ENCODE measurements at places on chromosomes 4 and X.
A peak's percentile ranks its signal among the peaks of the same experiment; 100 is the strongest.

DNA sequence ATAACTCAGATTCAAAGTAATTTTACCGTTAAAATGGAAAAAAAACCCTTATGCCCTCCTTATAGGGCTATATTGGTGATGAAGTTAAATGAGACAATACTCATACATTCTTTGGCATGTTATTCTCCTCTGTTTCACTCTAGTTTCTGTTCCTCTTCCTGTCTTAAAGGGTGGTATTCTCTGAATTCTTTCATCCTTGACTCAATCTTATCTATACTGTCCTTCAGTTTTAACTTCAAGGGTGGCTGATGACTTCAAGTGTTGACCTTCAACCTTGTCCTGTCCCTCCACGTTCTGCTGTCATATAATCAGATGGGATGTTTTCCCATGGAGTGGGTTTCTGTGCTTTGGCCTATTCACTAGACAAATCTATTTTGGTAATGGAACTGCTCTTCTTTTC, 44.0 kb downstream of the ZNF518B start:
- DNase-seq, result no peak

- DNase-seq, result no peak
These were observed 54.1 kb upstream of the PRPS1 start for GRCh38 chrX:107574054-107574683.

GRCh38 chr4:108094923-108095482, 73.7 kb downstream of the LEF1 start:
- no peak for DNase-seq

DNA sequence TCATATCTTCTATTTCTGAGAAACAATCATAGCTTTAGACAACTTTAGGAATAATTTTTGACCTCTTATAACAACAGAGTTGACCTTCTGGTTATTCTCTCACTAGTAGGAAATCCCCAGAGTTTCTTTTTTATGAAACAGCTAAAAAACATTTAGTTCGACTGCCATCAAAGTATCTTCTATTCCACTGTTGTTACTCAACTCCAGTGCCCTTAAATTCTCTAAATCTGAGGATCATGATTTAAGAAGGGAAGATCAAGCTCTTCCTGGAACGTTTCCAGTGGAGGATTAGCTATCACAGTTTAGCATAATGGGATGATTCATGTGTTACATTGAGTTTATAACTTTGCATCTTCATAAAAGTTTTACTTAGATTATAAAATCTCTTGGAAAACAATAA, 134.9 kb upstream of the VEGFC start:
- no peak for DNase-seq

DNA sequence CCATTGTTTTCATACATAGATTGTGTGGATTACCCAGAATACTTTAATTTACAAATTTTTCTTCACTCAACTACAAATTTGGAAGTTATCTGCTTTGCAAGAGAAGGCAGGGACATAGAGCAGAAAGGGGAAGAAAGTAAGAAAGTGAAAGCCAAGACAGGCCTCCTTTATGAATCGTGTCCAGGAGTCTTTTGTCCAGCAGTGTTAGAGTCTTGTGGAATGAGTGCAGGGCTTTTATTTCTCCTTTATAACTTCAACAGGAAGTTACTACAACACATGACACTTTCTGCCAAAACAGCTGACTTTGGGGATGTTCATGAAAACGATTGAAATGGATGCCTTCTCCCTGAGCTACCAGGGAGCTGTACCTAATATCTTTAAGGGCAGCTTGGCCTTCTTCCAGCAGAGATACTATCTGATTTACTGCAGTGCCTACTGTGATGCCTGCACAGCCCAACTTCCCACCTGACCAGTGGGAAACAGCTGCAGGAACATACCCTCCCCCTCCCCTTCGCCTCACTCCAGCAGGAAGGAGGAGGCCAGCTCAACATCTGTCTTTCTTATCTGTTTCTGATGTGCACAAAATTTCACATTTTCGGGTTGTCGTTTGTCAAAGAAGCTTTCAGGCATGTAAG, 557.7 kb upstream of the SLIT2 start:
- peak; percentile 72 for DNase-seq
